ENCODE measurements at places on chromosomes 2 and 18.

GRCh38 chr2:4992226-4992625 lies 700.0 kb upstream of the SOX11 start:
- DNase-seq, result no peak

GRCh38 chr18:62571648-62572047 lies 48.8 kb downstream of the ZCCHC2 start:
- DNase-seq, result no peak

DNA sequence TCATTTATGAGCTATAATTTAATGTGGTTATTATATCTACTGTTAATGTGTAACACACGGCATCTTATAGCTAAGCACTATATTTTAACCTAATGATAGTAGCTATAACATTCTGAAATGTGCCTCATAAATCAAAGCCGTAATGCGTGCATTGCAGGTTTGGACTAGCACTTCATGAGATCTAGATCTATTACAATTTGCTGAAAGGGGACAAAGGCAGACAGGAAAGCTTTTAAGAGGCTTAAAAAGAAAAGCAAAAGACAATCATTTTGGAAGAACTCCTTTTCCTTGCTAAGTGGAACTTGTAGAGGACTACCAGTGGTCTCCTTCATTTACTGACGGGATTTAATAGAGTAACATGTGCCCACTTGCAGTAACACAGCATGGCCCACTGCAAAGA lies 213.1 kb downstream of the NBAS start:
- peak; percentile 85 for DNase-seq

GRCh38 chr2:213251618-213252017 lies 32.6 kb upstream of the SPAG16 start:
- DNase-seq, result peak; percentile 88

DNA sequence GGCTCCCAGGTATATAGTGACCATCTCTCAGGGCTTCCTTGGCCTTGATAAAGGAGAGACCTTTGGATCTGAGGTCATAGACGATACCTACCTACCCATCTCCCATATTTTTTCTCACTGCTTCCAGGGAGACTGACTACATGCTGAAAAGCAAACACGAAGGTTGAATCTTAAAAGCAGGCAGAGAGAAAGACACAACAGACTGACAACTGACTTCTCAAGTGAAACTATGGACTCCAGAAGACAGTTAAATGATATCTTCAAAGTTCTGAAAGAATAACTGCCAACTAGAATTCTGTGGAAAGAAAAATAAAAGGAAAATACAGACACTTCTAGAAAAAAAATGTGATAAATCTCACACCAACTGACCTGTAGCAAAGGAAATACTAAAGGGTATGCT lies 76.5 kb upstream of the HAAO start:
- no peak for DNase-seq

Measured in NCI-H2227 treated with DMSO at 0.1 percent for 48 hours (cell line).